ENCODE measurements at places on chromosomes 2 and 18. TPM values are rescaled to one million over a fixed set of nuclear protein-coding genes. Genes with fewer than 3 reads are reported as not detected.

DNA sequence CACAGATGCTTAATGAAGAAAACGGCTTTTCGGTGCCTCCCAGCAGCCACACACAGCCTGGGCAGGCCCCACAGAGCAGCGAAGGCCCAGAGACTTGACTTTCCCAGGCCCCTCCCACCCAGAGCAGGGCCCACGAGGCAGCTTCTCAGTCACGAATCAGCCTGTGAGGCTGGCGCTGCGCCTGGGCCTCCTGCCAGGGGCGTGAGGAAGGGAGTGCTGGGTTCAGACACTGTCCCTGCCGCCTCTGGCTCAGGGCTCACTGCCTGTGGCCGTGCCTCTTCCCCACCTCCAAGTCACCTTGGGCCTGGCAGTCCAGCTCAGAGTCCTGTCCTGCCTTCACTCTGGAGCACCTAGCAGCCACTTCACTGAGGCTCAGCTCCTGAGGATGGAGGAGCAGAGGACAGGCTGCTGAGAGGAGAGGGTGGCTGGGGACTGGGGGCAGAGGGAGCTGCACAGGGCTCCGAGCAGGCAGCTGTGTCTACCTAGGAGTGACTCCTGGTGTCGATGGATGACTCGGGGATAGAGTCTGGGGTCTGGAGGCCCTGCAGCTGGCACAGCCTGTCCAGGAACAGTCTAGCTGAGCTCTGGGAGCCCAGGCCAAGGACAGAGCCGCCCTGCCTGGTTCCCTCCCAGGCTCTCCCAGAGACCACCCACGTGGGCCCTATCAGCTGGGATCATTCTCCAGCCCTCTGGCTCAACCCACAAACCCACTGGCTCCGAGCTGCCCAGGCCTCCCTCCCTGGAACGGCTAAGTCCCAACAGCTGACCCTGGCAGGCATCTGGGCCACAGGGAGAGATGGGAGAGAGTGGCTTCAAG is 36.4 kb upstream of the FOSL2 start:
- peak; percentile 26 for DNase-seq
- H3K27ac ChIP-seq, result peak overlapping the region; percentile 51
- peaks cover 44% of the 10 kb centered on the region for H3K4me1 ChIP-seq
- H3K27me3 ChIP-seq, result no peaks in the 10 kb centered on the region

- H3K27me3 ChIP-seq, result no peaks in the 10 kb centered on the region
- H3K36me3 ChIP-seq, result no peaks in the 10 kb centered on the region
- H3K4me1 ChIP-seq, result no peaks in the 10 kb centered on the region
- no peak for DNase-seq
- H3K4me3 ChIP-seq, result no peak overlapping the region
Observed at GRCh38 chr18:50806208-50806616, 13.6 kb downstream of the MRO start.

GRCh38 chr2:110867078-110867477 is 134.7 kb downstream of the ACOXL start:
- peaks cover 10% of the 10 kb centered on the region for H3K4me1 ChIP-seq
- DNase-seq, result no peak
- no peak overlapping the region for H3K27ac ChIP-seq
- H3K27me3 ChIP-seq, result no peaks in the 10 kb centered on the region

- no peak overlapping the region for H3K4me3 ChIP-seq
- H3K27ac ChIP-seq, result no peak overlapping the region
- peaks cover 11% of the 10 kb centered on the region for H3K4me1 ChIP-seq
- no peak for DNase-seq
- no peaks in the 10 kb centered on the region for H3K27me3 ChIP-seq
- H3K36me3 ChIP-seq, result no peaks in the 10 kb centered on the region
Observed at GRCh38 chr2:111005307-111005706, 115.4 kb upstream of the BCL2L11 start.

The LYPD6 gene
- not detected for total RNA-seq

DNA sequence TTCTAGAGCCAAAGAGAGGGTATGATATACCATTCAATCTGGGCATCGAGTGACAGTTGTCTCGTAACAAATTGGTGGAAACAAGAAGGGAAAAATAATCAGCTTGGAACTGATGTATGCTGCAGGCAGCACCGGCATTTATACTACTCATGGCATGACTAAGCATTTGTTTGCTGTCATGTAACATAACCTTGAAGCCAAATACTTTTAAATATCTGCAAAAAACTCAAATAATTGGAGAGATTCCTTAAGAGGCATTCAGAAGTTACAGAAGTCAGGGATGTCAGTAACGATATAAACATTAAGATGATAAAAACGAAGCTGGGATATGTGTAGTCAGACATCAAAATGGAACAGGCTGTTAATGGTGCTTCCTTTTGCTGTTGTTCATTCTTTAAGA is 157.3 kb upstream of the MMADHC start:
- H3K4me1 ChIP-seq, result no peaks in the 10 kb centered on the region
- H3K27me3 ChIP-seq, result no peaks in the 10 kb centered on the region
- H3K36me3 ChIP-seq, result no peaks in the 10 kb centered on the region
- no peak for DNase-seq
- H3K27ac ChIP-seq, result no peak overlapping the region

DNA sequence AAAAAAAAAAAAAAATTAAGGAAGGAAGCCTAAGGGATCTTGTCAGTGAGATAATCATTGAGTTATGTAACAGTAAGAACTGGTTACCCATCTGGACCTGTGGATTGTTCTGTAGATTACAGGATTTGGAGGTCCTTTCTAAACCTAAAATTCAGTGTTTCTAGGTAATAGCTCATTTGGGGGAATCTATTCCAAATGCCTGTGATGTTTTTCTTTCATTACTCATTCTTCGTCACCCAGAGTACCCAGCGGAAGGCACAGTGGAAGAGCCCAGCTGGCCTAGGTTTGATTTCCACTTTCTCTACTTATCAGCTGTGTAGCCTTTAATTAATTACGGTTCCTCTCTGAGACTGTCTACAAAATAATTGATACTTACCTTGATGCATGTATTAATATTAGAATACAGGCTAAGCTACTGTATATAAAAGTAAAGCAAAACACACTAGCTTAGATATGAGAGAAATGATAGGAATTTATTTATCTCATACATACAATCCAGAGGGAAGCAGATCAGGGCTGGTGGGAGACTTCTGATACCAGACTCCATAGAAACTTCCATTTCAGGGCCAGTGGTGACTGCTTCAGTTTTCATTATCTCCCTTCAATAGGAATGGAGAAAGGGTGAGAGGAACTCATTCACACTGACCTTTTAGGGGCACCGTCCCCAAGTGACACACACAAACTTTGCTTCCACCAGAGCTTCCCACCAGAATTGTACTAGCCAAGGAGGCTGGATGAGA is 115.8 kb upstream of the NOSTRIN start:
- H3K27me3 ChIP-seq, result no peaks in the 10 kb centered on the region
- H3K36me3 ChIP-seq, result no peaks in the 10 kb centered on the region
- no peak overlapping the region for H3K27ac ChIP-seq
- DNase-seq, result no peak

- no peak for DNase-seq
- peaks cover 5% of the 10 kb centered on the region for H3K4me1 ChIP-seq
- no peak overlapping the region for H3K4me3 ChIP-seq
- H3K27ac ChIP-seq, result no peak overlapping the region
- H3K27me3 ChIP-seq, result no peaks in the 10 kb centered on the region
Observed at GRCh38 chr18:778194-778927, 33.7 kb downstream of the YES1 start.

GRCh38 chr2:169732583-169733358 is 861 bp upstream of the KLHL23 start:
- H3K27ac ChIP-seq, result no peak overlapping the region
- no peak for DNase-seq
- peaks cover 10% of the 10 kb centered on the region for H3K4me1 ChIP-seq
- H3K4me3 ChIP-seq, result no peak overlapping the region
- H3K36me3 ChIP-seq, result no peaks in the 10 kb centered on the region

The APCDD1 gene
- not detected for total RNA-seq

GRCh38 chr2:102256276-102256675 is 55.1 kb upstream of the IL1RL1 start:
- H3K27me3 ChIP-seq, result no peaks in the 10 kb centered on the region
- H3K27ac ChIP-seq, result no peak overlapping the region
- peaks cover 33% of the 10 kb centered on the region for H3K4me1 ChIP-seq
- H3K4me3 ChIP-seq, result no peak overlapping the region
- H3K36me3 ChIP-seq, result no peaks in the 10 kb centered on the region

The STEAP3 gene
- total RNA-seq, result 0.11 TPM

GRCh38 chr2:230821261-230821990 is 43.3 kb upstream of the ITM2C start:
- H3K4me1 ChIP-seq, result no peaks in the 10 kb centered on the region
- DNase-seq, result no peak
- no peak overlapping the region for H3K4me3 ChIP-seq

- H3K4me3 ChIP-seq, result no peak overlapping the region
- no peaks in the 10 kb centered on the region for H3K27me3 ChIP-seq
- no peaks in the 10 kb centered on the region for H3K36me3 ChIP-seq
Observed at GRCh38 chr2:1593371-1594122, 150.8 kb downstream of the PXDN start.

DNA sequence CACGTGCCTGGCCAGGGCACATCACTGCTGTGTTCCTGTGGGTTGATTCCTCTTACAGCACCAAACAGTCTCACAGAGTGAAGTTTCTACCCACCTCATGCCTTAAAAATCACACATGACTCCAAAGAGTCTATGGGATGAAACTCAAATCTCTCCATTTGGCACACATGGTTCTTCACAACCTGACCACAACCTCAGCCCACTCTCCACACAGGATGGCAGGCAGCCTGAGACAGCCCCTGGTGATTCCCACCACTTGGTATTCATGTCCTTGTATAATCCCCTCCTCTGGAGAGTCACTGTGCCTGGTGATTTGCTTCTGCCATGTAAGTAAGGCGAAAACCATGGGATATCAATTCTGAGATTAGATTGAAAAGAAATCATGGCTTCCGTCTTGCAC is 46.2 kb downstream of the LBH start:
- no peak for DNase-seq
- H3K4me1 ChIP-seq, result no peaks in the 10 kb centered on the region
- H3K36me3 ChIP-seq, result no peaks in the 10 kb centered on the region
- no peak overlapping the region for H3K4me3 ChIP-seq
- no peaks in the 10 kb centered on the region for H3K27me3 ChIP-seq
- no peak overlapping the region for H3K27ac ChIP-seq

The ANKRD30B gene
- total RNA-seq, result not detected

DNA sequence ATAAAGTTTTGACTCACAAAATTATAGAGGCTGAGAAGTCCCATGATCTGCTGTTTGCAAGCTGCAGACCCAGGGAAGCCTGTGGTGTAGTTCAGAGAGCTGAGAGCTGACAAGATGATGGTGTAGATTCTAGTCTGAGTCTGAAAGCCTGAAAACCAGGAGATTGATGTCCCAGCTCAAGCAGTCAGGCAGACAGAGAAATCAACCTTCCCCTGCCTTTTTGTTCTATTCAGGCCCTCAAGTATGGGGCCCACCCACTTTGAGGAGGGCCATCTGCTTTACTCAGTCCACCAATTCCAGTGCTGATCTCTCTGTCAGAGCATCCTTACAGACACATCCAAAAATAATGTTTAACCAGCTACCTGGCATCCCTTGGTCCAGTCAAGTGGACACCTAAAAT is 479.6 kb downstream of the STK39 start:
- no peak overlapping the region for H3K27ac ChIP-seq
- H3K4me1 ChIP-seq, result no peaks in the 10 kb centered on the region
- no peaks in the 10 kb centered on the region for H3K27me3 ChIP-seq

- no peak for DNase-seq
- H3K27me3 ChIP-seq, result peaks cover 8% of the 10 kb centered on the region
- no peak overlapping the region for H3K4me3 ChIP-seq
- no peaks in the 10 kb centered on the region for H3K36me3 ChIP-seq
- no peaks in the 10 kb centered on the region for H3K4me1 ChIP-seq
Observed at GRCh38 chr2:186690786-186691185, 3.1 kb upstream of the FAM171B start.

DNA sequence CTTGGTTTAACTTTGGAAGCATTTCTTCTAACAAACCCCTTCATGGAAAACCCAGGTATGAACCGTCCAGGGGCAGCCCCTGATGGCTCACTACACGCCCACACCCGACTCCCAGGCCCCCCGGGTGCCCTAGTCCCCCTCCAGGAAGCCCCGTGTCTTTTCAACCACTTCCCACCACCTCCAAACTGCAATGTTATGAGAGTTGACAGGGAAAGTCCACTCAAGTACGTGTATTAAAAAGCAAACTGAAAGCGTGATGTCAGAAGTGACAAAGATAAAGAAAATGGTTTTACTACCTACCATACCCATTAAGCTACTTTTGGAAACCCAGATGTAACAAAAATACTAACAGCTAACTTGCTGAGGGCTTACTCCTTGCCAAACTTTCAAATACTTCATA is 51.5 kb downstream of the L3MBTL4 start:
- H3K4me3 ChIP-seq, result no peak overlapping the region
- H3K27me3 ChIP-seq, result no peaks in the 10 kb centered on the region
- no peaks in the 10 kb centered on the region for H3K36me3 ChIP-seq
- DNase-seq, result no peak
- H3K4me1 ChIP-seq, result no peaks in the 10 kb centered on the region

GRCh38 chr2:159573846-159574606 is 42.3 kb downstream of the BAZ2B start:
- no peak overlapping the region for H3K4me3 ChIP-seq
- H3K27ac ChIP-seq, result no peak overlapping the region
- no peaks in the 10 kb centered on the region for H3K4me1 ChIP-seq
- H3K36me3 ChIP-seq, result no peaks in the 10 kb centered on the region

GRCh38 chr2:231911381-231911780 is 14.8 kb downstream of the NPPC start:
- no peak overlapping the region for H3K4me3 ChIP-seq
- no peaks in the 10 kb centered on the region for H3K27me3 ChIP-seq
- no peaks in the 10 kb centered on the region for H3K36me3 ChIP-seq
- no peak for DNase-seq

The FAM110C gene
- 0.44 TPM for total RNA-seq

- H3K36me3 ChIP-seq, result no peaks in the 10 kb centered on the region
- no peaks in the 10 kb centered on the region for H3K4me1 ChIP-seq
- H3K27ac ChIP-seq, result no peak overlapping the region
- no peaks in the 10 kb centered on the region for H3K27me3 ChIP-seq
Observed at GRCh38 chr2:103991591-103991990, 862.3 kb upstream of the POU3F3 start.
